ENCODE measurements at places on chromosomes 5 and 9.

DNA sequence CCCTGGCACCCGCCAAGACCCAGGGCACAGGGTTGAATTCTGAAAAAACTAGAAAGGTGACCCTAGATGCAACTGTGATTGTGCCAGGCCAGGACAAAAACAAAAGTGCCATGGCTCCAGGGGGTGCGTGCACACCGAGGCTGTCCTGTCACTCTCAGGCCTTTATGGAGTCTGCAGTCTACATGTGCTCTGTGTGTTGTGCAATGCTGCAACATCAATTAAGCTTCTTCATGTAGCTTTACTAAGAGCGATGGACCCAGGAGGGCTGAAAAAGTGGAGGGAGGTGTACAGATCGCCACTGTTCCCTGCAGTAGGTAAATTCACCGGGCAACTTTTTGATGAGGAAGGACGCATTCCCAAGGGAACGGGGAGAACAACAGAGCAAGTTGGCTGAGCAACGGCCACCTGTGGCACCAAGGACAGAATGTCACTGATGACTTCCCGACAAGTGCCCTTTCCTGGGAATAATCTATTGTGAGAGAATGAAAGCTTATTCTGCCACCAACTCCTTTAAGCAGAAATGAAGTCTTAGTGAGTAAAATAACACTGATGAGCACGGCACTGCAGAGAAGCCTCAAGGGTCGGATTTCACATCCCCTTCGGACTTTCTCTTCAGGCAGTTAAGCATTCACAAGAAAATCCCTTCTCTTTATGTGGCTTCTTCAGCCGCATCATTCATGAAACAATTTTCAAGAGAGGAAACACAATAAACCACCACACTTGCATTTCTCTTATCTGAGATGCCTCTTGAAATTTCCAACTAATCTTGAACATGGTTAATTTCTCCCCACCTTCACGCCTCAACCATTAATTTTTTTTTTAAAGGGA lies 149.6 kb downstream of the DROSHA start:
- DNase-seq = peak; percentile 16

GRCh38 chr5:160685219-160685618 lies 166.8 kb downstream of the ATP10B start:
- no peak for DNase-seq

GRCh38 chr9:114937516-114937915 lies 7.1 kb upstream of the TNFSF8 start:
- no peak for DNase-seq

DNA sequence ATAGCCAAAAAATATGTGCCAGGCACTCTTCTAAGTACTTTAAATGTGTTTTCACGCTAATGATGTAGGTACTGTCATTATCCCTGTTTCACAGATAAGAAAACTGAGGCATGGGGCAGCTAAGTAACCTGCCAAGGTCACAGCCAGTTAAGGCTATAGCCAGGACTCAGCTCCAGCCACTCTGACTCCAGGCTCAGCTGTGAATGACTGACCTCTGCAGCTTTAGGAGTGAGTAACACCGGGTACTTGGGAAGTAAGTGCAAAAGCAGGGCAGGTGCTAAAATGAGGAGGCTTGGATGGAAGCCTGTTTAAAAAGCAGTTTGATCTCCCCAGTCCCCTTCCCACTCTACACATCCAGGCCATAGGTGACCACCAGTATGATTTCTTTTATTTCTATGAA lies 10.6 kb upstream of the SHC3 start:
- no peak for DNase-seq

- peak; percentile 40 for DNase-seq
Observed at GRCh38 chr9:78614892-78615291, 318.0 kb downstream of the PSAT1 start.

DNA sequence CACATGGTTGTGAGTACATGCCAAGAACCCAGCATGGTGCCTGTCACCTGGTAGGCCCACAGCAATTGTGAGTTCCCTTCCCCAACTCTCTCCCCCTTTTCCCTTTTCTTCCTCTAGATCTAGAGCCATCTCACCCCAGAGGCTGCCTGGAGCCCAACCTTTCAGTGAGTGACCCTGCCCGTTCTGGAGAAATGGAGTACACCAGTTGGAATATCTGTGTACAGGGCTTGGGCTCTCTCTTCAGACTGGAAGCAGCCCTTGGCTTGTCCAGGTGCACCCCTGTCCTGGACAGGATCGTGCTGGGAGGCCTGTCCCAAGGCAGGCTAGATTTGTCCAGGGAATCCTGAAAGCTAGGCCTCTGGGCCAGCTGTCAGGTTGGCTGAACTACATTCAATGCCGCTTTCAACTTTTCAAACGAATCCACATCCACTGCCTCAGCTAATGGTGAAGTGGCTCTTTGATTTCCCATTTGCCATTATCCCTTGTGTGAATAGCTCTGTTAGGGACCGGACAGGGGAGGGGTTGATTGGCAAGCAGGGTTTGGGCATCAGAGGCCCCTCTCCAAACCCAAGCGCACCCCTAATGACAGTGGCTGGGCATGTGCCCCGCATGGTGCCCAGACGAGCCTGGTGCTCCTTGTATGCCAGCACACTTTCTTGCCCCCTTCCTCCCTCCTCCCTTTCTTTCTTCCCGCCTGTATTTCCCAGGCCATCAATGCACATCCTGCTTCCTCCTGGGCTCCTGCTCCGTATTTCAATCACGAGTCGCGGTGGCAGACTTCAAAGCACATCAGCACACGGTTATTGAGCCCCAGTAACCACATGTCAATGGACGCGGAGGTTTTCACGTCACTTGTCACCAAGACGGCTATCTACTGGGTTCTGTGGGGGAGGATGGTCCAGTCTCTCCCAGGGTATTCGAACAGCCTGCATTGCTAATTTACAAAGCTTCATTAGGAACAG lies 211.2 kb downstream of the DAB2IP start:
- DNase-seq = no peak

Measured in EH (cell line).